ENCODE measurements at places on chromosomes 4 and X.

DNA sequence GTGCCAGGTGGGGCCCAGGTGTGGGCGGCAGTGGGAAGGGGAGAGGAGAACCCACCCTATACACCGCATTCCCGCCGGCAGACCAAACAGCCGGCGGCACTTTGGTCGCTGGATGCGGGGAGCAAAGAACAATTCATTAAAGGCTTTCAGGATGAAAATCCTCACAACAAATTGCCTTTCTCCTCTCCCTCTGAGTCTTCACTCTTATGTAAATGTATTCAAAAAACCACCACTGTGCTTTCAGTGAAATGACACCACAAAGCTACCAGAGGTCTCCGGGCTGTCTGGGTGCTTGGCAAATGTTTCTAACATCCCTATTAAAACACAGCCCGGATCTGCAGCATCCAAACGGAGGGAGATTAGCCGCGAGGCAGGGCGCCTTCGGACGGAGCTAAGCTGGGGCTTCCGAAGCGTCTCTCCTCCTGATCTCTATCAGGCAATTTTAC lies 171.8 kb upstream of the TBL1X start:
- no peak for DNase-seq

DNA sequence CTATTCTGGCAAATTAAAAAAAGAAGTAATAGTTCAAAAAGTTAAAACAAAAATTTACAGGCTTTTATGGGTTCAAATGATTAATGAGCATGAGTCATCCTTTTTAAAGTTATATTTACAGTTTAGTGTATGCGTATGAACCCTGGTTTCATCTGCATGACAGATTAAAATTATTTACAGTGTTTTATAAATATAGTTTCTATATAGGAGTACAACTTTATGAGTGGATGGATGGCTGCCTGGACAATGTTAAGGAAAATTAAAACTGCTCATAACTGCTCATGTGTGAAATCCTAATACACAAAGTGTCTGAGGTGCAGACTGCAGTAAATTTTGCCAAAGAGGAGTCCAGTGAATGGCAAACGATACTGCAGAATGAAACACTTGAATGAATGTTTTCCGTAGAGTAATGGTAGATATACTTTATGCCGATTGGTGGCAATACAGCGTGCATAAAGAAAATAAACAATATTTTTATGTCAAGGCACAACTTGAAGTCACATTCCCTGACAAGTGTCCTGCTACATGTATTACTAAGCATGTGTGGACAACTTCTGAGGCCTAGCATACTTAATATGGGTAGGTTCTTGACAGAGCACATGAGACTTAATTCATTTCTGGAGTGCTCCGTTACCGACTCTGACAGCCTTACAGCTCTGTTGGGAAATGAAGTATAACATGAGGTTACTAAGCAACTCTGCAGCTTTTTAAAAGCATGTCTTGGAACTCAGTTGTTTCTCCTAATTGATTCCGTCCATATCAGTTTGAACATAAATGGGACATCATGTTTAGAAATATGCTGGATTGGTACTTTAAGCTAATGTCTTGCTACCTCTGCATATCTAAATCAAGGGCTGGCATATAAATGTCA lies 985.6 kb upstream of the PCDH7 start:
- no peak for DNase-seq

DNA sequence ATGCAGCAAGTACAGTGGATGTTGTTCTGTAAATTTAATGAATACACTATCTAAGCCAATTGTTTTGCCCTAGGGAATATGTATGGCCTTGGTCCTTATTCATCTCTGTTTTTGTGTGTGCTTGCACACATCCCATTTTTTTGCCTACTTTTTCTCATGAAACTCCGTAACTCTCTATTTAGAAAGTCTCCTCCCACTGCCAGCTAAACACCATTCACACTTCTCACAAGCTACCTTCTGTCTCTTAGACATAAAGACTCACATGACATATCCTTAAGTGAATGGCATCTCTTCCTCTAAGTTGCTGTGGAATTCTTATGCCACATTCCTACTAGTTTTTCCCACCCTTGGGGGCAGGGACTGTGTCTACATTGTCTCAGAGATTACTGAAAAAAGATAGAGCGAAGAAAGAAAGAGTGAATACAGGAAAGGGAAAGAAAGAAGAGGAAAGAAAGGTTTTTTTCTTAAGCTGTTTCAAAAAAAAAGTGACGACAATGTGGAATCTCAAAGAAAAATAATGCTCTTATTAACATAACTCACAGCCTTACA lies 117.5 kb downstream of the ATG4A start:
- no peak for DNase-seq

GRCh38 chr4:140952717-140953116 lies 180.6 kb downstream of the RNF150 start:
- DNase-seq, result peak; percentile 44

DNA sequence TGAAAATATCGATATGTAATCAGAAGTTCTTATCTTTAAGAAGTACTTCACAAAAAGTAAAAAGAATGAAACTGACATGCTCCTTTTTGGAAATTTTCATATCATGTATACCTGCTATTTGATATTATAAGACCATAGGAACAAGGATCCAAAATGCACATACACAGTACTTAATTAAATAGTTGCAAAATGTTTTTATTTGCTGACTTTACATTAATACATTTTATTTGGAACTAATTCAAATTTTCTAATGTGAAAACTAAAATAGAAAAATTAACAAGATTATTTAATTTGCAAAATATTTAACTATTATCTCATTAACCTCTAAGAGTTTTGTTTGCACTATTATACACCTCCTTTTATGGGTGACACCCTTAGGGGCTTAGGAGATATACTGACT lies 155.0 kb downstream of the TRAM1L1 start:
- DNase-seq, result no peak

DNA sequence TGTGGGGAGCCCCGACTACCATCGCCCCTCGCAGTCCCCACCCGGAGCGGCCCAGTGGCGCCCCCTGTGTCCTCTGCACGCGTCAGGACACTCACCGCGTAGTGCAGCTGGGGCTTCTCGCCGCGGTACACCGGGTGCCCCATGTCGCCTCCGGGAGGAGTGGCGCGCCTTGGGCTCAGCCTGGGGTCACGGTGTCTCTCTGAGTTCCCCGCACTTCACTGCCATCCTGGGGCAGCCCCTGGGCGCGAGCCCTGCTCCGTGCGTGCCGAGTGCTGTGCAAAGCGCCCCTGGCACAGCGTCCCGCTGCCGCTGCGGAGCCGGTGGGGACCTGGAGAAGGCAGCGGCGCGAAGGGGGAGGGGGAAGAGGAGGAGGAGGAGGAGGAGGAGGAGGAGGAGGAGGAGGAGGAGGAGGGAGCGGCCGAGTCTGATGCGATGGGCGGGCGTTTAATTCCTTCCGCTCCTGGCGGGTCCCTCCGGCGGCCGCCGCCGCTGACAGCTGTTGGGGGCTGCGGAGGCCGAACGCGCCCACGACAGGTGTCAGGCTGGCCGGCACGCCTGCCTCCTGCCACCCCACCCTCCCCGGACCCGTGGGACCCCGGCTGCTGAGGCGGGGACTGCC lies 134.3 kb downstream of the AMELX start:
- peak; percentile 15 for DNase-seq

DNA sequence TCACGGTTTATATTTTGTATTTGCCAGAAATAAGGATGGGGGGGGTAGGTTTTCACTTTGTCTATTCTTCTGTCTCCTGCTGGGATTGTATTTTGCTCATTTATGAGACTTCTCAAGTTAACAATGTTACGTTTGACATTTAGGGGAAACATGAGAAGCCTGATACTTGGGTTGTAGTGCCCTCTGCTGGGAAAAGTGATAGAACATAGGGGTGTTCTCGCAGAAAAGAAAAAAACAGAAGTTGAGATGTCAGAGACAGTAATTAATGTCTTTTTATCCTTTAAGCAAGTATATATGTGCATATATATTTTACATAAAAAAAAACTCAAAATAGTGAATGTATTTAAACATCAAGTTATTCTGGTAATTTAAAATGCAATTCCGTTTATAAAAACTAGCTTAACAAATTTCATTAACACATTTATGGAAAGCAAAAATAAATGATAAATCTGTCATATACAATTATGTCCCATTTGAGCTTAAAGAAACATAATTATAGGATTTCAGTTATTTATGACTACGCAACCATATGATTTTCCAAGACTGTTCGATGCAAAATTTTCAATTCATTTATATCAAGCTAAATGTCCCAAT lies 46.0 kb upstream of the TMPRSS11F start:
- DNase-seq, result peak; percentile 34

GRCh38 chr4:184171011-184171410 lies 46.7 kb downstream of the ENPP6 start:
- no peak for DNase-seq

DNA sequence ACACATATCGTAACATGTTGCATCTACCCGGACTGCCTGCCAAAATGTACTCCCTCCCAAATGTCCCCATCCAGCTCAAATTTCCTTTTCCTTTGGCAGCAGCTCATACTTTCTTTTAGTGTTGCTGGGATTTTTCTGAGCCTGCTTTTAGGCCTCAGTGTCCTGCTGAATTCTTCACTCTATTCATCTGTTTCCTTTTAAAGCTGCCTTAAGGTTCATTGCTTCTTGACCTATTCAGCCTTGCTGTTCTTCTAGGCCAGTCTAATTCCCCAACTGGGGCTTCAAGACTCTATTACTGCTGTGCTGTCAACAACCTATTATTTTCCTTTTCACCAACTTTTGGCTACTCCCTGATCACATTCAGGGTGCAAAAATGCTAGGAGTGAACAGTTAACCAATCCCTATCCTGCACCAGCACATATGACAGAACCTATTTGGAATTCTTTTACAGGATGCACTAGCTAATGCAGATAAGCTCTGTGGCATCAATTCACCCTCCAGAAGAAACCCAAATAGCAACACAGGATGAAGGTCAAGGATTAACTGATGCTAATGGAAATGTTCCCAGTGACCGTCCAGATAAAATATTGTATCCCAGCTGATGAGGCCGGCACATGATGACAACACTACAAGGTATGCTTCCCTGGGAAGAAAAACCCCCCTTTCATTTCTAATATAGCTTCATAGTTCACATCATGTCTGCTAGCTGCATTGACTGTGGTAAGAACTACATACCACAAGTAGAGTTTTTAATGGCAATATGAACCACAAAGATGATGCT lies 114.7 kb upstream of the TTC29 start:
- peak; percentile 96 for DNase-seq

- no peak for DNase-seq
Observed at GRCh38 chr4:178414881-178415446, 972.7 kb upstream of the AGA start.

GRCh38 chr4:116480546-116480945 lies 604.8 kb downstream of the TRAM1L1 start:
- DNase-seq, result no peak

DNA sequence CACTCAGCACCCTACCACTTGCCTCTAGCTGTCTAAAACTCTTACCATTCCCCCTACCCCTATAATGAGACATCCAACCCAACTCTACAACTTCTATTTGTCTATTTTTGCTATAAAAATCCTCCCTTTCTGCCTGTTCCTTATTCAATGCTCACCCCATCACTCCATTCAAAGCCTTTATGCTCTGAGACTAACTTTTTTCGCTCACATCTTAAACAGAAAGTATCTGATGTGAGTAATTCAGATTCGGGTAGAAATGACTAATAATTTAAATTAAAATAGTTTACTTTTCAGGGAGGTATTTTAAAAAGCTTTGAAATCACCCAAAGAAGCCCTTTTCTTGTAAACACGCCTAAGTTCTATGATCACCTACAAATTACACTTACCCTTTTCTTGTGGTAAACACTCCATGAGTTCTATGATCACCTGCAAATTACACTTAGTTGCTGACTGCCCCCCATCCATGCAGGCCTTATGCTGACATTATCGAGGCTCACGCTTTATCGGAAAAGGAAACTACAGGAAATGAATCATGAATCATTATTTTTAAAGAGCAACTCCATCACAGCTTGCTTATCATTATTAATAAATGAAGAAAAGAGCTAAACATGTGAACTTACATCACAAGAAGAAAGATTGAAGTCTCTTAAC lies 168.7 kb upstream of the PPP1R2C start:
- DNase-seq, result no peak

GRCh38 chr4:127560755-127561154 lies 72.0 kb upstream of the INTU start:
- DNase-seq, result no peak

GRCh38 chrX:134908356-134908755 lies 82.4 kb upstream of the SMIM10 start:
- peak; percentile 45 for DNase-seq

GRCh38 chrX:28491941-28492340 lies 95.3 kb upstream of the IL1RAPL1 start:
- DNase-seq, result no peak

DNA sequence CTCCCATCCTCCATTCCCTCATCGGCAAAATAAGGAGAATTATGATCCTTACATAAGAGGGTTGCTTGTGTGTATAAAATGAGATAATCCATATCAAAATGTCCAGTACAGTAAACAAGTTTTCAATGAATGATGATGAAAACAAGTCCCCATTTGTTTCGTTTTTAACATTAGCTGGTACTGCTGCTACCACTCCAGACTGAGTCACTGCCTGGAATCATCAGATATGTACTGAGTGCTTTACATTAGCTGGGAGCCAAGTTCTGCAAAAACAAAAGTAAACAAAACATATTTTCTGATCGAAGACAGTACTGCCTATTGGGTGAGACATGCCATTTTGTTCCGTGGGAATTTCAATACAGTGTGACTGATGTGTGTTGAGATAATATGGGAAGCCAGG lies 123.2 kb upstream of the IGFBP7 start:
- peak; percentile 25 for DNase-seq

- no peak for DNase-seq
Observed at GRCh38 chrX:43500246-43500645, 155.9 kb upstream of the MAOA start.

- DNase-seq, result no peak
Observed at GRCh38 chrX:20432048-20432447, 165.3 kb upstream of the RPS6KA3 start.

GRCh38 chr4:88745581-88746163 lies 48.0 kb upstream of the NAP1L5 start:
- DNase-seq, result no peak

DNA sequence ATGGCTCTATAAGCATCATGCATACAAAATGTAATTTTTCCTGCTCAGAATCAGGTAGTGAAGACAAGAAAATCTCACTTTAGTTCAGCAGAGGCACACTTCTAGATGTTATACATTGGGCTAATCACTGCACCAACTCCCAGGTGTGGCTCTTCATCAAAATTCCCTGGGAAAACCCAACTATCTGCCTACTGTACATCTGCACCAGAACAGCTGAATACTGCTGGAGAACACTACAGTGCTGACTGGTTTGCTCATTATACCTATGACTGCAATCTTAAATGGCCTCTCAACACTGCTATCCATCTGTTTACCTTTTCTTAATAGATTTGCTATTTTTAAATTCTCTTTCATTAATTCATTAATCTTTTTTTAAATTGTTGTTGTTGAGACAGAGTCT lies 92.0 kb downstream of the UGT8 start:
- no peak for DNase-seq
